GOT3 (cell line): ENCODE measurements at places on chromosomes 11 and 22.

GRCh38 chr11:113730887-113731726, 25.0 kb upstream of the TMPRSS5 start:
- no peak for DNase-seq

DNA sequence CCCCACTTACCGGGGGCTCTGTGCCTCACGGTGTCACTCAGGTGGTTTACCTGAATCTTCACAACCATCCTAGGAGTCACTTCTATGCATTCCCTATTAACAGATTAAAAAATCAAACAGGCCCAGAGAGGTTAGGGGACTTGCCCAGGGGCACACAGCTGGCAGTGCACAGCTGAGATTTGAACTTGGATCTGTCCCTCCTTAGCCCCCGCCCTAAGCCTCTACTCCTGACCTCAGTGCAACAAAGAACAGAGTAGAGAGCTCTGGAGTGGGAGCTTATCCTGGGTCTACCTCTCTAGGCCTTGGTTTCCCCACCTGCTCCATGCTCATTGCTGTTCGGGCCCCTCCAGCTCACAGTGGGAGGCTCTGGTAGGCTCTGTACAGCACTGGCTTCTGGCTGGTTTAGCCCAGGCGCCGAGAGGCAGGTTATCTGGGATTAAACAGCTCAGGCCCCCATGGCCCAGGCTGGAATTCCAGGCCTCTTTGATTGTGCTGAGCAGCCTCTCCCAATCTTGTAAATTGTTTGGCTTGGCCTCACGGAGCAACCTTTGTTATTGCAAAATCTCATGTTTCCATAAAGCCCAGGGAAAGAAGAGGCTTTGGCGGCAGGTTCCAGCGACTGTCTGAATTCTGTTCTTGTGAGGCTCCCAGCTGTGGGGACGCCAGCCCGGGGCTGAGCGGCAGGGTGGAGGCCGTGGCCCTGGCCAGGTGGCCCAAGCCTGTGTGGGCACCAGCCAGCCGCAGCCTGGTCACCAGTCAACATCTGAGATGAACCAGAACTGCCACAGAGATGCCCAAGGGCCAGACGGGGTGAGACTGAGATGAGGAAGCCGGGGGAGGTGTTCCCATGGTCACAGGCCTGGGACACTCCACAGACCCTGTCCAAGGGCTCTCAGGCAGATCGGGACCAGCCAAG, 28.9 kb upstream of the SHISAL1 start:
- DNase-seq, result no peak

DNA sequence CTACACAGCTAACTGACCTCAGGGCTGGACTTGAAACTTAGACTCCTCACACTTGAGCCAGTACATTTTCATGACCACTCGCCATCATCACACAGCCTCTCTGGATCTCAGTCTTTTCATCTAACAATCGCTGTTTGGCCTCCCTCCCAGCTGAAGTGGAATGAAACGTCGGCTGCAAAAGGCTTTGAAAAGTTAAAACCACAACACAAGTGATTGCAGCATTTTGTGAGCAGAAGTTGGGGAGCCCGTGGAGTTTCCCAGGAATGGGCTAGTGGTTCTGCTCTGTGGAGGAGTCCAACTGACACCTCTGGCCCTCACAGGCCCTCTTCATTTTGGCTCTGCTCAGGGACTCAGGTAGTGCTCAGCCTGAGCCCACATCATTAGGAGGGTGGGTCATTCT, 35.9 kb upstream of the TRIM29 start:
- DNase-seq, result no peak

- DNase-seq, result no peak
Observed at GRCh38 chr22:48396785-48397530, 1430.7 kb downstream of the BRD1 start.

DNA sequence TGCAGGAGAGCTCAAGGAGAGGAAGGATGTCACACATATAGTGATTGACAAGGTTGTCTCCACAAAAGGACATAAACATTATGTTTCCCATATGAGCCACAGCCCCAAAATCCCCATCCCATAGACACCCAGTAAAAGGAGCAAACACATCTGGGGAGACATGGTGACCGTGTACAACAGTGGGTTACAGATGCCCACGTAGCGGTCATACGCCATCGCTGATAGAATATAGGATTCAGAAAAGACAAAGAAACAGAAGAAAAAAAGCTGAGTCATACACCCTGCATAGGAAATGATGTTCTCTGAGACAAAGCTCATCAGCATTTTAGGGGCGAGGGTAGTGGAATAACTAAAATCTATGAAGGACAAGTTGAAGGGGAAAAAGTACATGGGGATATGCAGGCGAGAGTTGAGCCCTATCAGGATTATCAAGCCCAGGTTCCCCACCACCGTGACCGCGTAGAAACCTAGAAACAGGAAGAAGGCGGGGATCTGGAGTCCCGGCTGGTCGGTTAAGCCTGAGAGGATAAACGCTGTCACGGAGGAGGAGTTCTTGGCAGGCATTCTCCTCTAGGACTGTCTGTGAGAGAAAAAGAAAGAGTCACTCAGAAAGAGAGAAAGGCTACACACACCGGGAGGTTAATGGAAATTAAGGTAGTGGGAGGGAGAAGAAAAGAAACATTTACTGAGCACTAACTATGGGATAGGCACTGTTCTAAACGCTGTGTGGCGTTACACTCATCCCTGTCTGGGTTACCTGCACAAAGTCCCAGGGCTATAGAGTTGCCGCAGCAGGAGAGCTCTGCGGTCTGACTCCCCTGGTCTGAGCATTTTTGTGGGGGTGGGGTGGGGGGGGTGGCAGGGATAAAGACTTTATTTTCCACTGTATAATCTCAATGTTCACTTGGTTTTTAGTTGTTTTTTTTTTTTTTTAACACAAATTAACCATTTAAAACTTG, 36.1 kb upstream of the OR8B8 start:
- no peak for DNase-seq

DNA sequence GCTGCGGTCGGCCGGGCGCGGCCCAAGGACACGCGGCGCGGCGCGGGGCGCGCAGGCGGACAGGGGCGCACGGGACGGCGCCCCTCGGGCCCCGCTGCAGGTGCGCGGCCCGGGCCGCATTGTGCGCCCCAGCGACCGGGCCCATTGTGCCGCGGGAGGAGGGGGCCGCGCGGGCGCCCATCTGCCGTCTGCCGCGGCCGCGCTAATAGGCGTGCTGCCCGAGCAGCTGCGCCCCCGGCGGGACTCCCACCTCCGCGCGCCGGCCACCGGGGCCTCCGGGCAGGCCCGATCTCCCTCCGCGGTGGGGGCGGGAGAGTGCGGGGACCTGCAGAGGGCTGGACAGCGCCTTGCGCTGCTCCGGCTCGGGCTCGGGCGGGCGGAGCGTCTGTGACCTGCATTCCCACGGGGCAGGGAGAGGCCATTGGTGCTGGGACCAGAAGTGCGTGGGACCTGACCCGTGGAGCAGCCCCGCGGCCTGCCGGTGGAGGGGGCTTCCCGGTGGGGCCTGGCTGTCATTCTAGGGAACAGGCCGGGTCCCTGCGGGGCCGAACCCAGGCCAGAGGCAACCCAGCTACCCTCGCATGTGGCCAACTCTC, 933 bp downstream of the BRSK2 start:
- DNase-seq, result no peak

DNA sequence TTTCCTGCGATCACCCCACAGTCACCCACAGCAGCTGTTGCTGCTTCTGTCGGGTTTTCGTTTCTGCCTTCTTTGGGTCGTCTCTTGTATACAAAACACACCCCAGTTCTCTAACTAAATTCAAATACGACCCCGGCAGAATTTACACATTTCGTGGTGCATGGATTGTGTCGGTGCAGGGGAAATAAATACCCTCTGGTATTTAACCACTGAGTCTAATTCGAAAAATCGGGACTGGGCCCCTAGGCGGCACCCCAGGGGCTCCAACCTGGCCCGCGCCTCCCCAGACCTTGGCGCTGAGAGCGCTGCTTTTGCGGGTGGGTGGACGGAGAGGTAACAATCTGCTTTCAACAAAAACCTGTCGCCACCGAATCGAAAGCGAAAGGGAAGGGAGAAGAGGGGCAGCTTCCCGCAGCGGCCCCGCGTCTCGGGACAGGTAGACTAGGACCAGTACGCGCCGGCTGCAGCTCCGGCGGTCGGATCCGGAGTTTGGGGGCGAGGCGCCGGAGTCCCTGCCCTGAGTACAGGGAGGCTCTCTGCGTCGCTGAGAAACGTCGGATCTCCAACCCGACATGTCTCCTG, 4.4 kb downstream of the ALX4 start:
- no peak for DNase-seq

DNA sequence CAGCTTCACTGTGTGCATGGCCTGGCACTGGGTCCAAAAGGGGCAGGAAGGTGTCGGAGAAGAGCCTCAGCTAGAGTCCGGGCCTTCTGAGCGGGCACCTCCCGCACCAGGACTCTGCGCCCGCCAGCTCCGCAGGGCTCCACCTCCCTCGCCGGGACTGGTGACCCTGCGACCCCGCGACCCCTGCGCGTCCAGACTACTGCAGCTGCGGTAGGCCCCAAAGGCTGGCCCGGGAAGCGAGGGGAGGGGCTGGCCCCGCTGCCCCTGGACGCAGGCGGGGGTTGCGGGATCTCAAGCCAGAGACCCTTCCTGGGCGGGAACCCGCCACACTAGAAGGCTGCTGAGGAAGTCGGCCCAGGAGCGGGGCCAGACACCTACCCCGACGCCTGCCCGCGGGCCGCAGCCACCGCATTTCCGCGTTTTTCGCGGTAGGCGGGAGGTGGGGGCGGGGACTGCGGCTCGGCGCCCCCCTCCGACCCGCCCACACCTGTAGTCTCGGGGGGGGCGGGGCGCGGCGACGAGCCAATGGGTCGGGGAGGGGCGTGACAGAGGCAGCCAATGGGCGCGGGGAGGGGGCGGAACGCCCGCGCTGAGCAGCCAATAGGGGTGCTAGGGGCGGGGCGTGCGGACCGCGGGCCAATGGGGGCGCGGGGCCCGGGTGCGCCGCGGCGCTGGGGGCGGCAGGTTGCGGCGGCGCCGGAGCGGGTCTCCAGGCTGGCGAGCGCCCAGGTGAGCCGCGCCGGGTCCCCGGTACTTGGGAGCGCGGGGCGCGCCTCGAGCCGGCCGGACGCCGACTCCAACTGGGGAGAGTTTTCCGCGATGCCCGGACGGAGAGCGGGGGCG, at the start of the genes LMNTD2 and RASSF7:
Gene LMNTD2 (minus strand): TSS at position 434 of the 843 bp plus-strand sequence. CDS start 22 bp downstream, at position 412.
Gene RASSF7 (plus strand): TSS at position 666 of the 843 bp plus-strand sequence. CDS start 799 bp downstream, outside the sequence.
- DNase-seq, result peak; percentile 43

DNA sequence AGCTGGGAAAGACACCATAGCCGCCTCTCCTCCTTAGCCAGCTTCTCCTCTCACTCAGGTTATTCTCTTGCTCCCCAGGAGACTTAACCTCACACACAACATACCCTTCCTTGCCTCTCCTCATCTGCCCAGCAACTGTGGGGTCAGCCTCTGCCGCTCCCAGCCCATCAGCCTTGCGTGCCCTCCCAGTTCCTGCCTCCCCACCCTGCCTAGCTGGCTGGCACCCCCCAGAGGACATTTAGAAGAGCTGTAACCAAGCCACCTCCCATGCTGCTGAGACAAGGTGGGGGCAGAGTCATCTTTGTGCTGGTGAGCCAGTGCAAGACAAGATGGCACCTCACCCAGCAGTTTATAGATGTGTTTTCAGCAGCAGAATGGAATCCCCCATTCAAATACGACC, 38.2 kb downstream of the TOM1 start:
- no peak for DNase-seq
